ENCODE measurements at places on chromosomes 7 and 10.
A peak's percentile ranks its signal among the peaks of the same experiment; 100 is the strongest.

GRCh38 chr10:16521311-16522016, at the start of gene C1QL3:
Gene C1QL3, minus strand, starts transcription at chr10:16521879. Its CDS starts 814 bp downstream, at chr10:16521065.
- peak; percentile 7 for DNase-seq

GRCh38 chr10:97116462-97117162, 69.1 kb downstream of the SLIT1 start:
- no peak for DNase-seq

DNA sequence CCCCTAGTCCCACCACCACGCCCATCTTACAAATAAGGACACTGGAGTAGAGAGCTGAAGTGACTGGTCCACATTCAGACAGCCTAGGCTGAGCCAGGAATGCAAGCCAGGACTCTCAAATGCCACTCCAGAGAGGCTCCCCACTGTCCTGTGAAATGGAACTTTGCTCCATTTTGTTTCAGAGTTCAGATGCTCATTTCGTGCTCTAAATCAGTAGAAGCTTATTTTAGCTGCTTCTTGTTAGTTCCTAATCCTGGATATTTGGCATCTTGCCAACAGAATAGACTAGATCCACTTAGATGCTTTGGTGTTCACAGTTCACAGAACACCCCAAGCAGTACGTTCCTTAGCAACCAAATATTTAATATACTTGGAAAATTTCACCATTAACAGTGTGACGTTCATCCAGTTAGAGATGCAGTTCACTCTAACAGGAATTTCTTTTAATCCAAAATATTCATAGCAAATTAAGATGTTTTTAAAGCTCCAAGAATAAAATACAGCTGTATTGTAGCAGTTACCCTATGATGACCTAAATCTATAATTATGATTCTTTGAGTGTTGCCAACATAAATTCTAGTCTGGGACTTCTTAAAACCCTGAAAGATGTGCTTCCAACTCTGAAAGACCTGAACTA, 7.3 kb downstream of the MMP21 start:
- DNase-seq: no peak

- no peak for DNase-seq
Observed at GRCh38 chr7:155670521-155670920, 26.1 kb downstream of the RBM33 start.
